ENCODE measurements at places on chromosomes 16 and 17.
A peak's percentile ranks its signal among the peaks of the same experiment; 100 is the strongest.

- DNase-seq = no peak
Measured at GRCh38 chr17:80800481-80801391, 190.9 kb upstream of the CHMP6 start.

DNA sequence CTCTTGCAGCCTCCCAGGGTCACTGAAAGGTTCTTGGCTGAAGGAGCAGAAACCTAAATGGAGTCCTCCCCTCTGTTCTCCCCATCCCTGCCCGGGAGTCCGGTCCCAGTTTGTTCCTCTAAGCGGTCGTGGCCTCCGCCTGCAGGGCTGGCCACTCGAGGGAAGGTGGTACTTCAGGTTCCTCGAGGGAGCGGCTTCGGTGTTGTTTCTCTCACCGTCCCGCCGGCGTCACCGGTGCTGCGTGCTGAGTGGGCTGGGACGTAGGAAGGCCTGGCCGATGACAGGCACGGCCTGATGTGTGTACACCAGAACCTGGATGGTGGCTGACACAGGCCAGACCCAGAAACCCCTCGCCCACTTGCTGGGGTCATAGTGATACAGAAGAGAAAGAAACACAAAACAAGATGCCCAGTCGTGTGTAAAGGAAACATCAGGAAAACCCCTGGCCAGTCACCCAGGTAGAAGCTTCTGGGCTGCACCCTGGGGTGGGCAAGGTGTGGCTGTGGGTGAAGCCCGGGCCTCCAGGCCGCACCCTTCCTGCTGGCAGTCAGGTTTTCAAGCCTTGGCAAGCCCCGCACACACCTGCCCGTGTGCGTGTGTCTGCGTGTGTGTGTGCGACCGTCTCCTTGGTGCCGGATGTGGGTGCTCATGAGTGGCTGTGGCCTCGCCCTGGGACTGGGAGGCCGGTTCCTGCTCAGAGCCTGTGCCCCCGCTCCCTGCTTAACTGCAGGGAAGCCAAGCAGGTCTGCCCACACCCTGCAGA is 52.0 kb downstream of the BAIAP2 start:
- DNase-seq = no peak

DNA sequence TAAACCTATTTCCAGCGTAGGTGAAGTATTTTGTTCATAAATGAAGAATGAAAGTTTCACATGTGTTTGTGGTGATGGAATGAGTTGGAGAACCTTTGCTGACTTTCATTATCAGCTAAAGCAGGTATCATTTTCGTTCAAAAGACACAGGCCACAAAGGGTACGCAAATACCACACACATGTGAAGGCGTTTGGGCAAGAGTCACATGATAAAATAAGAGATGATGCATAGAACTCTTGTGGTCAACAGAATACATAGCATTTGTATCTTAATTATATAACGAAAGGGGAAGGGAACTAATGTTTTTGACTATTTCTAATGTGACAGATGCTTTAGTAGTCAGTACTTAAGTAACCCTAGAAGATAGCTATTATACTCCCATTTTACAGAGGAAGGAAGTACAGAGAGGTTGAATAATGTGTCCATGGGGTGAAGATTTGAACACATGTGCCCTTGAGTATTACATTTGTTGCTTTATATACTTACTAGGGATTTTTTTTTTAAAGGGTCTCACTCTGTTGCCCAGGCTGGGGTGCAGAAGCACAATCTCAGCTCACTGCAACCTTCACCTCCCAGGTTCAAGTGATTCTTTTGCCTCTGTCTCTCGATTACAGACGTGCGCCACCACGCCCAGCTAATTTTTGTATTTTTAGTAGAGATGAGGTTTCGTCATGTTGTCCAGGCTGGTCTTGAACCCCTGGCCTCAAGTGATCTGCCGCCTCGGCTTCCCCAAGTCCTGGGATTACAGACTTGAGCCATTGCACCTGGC is 4.8 kb downstream of the RPA1 start:
- no peak for DNase-seq

GRCh38 chr16:28166394-28167208 is 45.2 kb downstream of the XPO6 start:
- peak; percentile 39 for DNase-seq

DNA sequence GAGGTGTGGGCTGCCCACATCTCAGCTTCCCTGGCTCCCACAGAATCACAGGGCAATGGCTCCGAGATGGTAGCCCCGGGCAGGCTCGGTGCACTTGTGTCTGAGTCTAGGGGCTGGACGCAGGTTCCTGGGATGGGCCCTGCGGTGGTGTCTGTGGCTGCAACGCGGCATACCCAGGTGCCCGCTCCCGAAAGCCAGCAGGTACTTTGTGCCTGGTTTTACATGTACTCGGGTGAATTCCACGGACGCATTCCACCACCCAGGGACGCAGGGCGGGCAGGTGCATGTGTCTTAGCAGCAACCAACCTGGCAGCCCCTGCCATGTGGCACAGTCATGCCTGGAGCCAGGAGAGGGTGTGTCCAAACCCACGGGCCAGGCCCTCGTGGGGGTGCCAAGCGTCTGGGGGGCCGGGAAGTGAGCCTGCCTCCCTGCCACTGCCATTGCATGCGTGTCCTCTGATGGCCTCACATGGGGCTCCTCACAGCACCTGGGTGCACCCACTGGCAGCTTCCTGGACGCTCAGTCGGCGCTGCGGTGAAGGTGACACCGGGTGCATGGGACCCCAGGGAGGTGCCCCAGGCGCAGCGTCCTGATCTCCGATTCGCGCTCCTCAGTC is 4.4 kb upstream of the TMEM204 start:
- no peak for DNase-seq

DNA sequence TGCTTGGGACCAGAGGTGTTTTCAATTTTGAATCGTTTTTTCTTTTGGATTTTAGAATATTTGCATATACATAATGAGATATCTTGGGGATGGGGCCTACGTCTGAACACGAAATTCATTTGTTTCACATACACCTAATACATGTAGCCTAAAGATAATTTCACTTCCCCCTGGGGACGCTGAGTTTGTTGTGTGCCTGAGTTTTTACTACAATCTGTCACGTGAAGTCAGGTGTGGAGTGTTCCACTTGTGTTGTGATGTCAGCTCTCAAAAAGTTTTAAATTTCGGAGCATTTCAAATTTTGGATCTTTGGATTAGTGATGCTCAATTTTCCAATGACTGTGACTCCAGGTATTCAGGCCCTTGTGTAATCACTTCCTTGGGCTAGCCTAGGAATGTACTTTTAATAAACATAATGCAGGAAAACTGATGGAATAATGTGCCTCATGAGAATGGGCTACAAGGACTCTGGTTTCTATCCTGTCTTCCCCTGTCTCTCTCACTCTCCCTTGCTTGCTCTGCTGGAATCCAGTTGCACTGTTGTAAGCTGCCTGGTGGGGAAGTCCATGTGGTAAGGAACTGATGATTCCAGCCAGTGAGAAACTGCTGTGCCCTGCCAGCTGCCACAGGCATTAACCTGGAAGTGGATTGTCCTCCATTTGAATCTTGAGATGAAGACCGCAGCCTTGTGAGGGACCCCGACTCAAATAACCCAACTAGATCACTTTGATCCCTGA is 403.8 kb downstream of the SHISA9 start:
- no peak for DNase-seq

DNA sequence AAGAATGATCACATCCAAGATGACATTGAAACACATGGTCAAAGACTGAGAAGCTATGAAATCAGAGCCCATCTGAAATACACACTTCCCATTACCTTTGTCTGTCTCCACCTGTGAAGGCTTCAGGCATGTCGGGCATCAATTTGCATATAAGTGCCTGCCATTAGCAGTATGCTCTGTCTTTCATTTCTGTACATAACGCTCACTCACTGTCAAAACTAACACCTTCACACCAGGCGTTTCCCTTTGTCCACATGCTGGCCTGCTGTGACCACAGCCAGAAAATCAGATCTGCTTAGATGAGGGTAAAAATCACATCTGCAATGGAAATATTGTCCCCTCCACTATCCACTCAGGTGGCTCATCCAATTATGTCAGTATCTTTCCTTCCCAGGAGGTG is 524.8 kb downstream of the TOX3 start:
- no peak for DNase-seq

GRCh38 chr16:88726408-88726749 is 20.1 kb downstream of the CTU2 start:
- DNase-seq = no peak

GRCh38 chr16:30145657-30146056 is 22.6 kb upstream of the MAPK3 start:
- no peak for DNase-seq

DNA sequence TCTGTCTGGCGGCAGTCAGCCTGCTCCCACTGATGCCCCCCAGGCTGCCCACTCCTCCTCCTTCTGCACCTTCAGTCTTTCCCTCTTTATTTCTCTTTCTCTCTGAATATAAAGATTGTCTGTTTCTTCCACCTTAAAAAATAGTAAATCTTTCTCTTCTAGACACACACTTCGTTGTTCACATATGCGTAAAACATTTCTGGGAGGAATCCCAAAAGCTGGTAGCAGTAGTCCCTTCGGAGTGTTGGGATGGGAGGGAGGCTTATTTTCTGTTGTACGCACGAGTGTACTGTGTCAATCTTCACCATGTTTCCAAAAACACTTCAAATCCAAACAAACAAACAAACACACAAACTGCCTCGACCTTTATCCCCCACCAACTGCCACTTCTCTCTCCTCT is 9.9 kb downstream of the OSBPL7 start:
- no peak for DNase-seq
